ENCODE measurements at places on chromosomes 5 and 9.

- no peak for DNase-seq
Measured at GRCh38 chr5:146995878-146996277, 117.3 kb upstream of the PPP2R2B start.

DNA sequence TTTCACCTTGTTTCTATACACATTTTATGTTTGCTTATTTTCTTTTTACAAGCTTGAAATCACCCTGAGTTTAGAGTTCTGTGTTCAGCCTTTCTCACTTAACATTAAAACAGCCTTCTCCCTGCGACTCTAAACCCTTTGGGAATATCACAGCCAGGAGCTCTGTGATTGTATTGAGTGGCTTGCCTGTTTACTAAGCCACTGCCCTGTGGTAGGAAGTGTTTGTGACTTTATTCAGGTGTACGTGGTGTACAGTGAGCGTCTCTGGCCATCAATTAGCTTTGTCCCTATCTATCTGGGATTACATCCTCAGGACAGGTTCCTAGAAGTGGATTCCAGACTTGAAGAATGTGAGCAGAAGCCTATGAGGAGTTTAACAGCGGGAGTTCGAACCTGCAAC is 11.0 kb upstream of the NEURL1B start:
- DNase-seq, result no peak

GRCh38 chr9:111450124-111450523 is 34.1 kb downstream of the ECPAS start:
- no peak for DNase-seq

GRCh38 chr9:134412298-134412711 is 86.0 kb downstream of the RXRA start:
- DNase-seq, result no peak

DNA sequence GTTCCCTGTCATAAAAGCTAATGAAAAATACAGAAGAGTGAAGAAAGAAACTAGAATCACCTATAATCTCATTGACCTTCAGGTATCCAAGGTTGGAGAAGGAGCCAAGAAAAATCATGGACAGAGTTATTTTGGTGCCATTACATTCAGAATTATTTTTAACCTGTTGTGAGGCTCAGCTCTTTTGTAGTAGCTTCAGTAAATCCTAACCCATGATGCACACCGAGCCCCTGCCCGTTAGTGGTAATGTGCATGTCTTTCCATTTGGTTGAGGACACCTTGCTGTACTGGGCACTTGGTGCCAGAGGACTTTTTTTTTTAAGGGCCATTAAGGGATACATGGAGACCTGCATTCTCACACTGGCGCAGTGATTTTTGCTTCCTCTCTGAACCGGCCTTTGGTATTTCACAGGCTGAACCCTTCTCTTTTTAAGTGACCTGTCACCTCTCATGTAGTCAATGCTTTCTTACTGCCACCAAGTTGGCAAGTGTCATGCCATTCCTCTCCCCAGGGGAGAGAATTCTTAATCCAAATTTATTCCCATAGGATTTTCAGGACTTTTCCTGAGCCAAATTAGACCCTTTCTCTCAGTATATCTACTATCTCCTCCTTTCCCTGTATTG is 125.6 kb downstream of the SMARCA2 start:
- no peak for DNase-seq

DNA sequence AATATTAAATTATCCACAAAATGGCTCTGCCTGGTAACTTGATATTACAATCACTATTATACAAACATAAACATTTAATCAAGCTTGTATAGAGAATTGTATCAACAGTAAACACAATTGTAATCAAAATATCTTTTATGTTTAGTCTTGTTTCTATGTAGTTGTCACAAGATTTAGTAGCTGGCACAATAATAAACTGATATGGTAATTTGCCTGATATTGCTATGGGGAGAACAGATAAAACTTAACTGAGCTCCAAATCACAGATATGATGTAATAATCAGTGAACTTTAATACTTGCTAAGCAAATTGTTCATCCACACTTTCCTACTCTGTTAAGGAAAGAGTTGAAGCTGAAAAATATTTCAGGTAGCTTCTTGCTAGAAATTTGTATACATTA is 189.8 kb downstream of the MPDZ start:
- no peak for DNase-seq

- no peak for DNase-seq
Measured at GRCh38 chr5:177067503-177067902, 19.2 kb upstream of the FGFR4 start.

DNA sequence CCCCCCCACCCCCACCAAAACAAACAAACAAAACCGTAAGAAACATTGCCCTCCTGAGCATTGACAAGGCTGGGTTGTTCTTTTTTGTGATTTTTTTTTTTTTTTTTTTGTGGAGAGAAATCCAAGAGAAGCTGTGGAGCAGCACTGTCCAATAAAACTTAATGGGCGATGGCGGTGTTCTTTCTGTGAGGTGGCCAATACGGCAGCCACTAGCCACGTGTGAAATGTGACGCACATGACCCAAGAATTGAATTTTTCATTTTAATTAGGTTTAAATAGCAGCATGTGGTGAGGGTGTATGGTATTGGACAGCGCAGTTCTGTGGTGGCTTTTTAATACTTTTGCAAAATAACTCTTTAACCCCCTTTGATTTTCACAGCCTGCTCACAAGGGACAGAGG is 251.1 kb downstream of the PDZD2 start:
- no peak for DNase-seq

DNA sequence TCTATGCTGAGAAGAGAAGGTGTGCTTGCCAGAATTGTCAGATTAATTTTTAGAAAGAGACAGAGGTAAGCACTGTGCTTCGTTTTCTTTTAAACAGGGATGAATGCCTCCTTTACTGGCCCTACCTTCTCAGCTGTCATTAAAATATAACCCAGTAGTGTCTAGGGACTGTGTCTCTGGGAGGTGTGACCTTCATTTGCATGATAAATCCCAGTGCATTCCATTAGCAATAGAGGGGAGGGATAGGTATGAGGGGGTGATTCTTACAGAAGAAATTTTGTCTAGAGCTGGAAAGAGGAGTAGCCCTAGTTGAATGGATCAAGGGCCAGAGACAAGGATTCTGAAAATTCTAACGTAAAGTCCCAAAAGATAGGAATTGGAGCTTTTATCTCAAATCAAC is 351.5 kb downstream of the BNC2 start:
- DNase-seq, result no peak

GRCh38 chr5:31768784-31769183 is 129.9 kb downstream of the PDZD2 start:
- DNase-seq, result no peak
